ENCODE measurements at places on chromosomes 11 and 22. TPM values are rescaled to one million over a fixed set of nuclear protein-coding genes. Genes with fewer than 3 reads are reported as not detected.

OR6A2 gene
- 0.07 TPM for polyA plus RNA-seq

SSTR3 gene
- not detected for polyA plus RNA-seq

EHF gene
- polyA plus RNA-seq, result not detected

OR2AT4 gene
- not detected for polyA plus RNA-seq

ZNF214 gene
- 2.2 TPM for polyA plus RNA-seq

BANF1 gene
- 765 TPM for polyA plus RNA-seq

PDE2A gene
- 4.1 TPM for polyA plus RNA-seq

DMC1 gene
- 18.5 TPM for polyA plus RNA-seq

C11orf65 gene
- polyA plus RNA-seq, result 0.64 TPM

KREMEN1 gene
- polyA plus RNA-seq, result 2.6 TPM

MYO7A gene
- polyA plus RNA-seq, result 1.7 TPM

RASSF10 gene
- 0.52 TPM for polyA plus RNA-seq

APOA5 gene
- polyA plus RNA-seq, result not detected

FOLR1 gene
- 0.42 TPM for polyA plus RNA-seq

JHY gene
- 0.97 TPM for polyA plus RNA-seq

MPEG1 gene
- polyA plus RNA-seq, result not detected

SOX10 gene
- polyA plus RNA-seq, result 1.3 TPM

CABP7 gene
- polyA plus RNA-seq, result 0.06 TPM

SCARF2 gene
- 2.2 TPM for polyA plus RNA-seq

PLAAT3 gene
- 239 TPM for polyA plus RNA-seq

KDM4F gene
- polyA plus RNA-seq, result not detected

TTC9C gene
- 42.6 TPM for polyA plus RNA-seq

POTEH gene
- not detected for polyA plus RNA-seq
